NCI-H2171 treated with DMSO at 0.1 percent for 48 hours (cell line): ENCODE measurements at places on chromosomes 7 and 10.

DNA sequence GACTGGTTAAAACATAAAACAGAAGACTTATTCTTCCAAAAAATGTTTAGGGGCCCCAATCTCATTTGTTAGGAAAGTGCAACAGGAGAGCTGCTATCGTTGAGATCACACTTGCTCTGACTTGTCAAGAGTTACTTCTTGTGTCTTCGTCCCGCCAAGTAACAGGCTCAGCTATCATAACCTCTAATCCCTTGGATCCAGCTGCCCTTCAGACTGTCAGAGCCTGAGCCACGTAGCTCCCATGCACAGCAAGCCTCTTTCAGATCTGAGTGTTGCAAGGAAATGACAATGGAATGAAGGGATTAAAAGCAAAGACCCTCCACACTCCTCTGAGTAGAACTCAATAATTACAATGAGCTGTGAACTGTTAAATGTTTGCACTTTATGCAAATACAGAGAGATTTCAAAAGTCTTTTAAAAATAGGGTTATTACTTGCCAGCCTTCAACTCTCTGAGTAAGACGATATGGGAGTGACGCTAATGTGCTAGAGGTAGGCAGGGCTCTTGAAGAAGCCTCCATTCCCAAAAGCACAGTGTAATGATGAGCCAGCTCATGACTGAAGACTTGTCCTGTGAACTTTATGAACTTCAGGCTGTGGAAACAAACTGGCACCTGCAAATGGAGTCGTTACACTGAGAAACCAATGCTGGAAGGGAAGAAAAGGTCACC lies 28.4 kb upstream of the CDK13 start:
- no peak for DNase-seq

- DNase-seq = no peak
These were observed 233.9 kb downstream of the FANK1 start for GRCh38 chr10:126130271-126130710.

DNA sequence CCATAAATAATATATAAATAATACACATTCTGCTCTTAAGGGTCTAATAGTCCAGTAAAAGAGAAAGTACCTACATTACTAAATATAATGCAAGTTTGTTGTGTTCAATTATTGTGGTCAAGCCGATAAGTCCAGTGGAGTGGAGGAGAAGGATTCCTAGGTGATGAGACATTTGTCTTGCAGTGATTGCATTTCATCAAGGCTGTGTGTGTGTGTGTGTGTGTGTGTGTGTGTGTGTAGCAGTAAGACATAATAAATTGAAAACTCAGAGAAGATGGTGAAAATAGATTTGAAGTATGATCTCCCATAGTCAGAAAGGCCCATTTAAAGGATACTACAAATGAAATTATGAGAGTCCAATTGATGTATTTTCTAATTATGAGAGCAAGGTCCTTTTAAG lies 192.5 kb upstream of the SEMA3C start:
- DNase-seq = no peak

- DNase-seq = peak; percentile 58
These were observed 652 bp downstream of the KAZALD1 start for GRCh38 chr10:101062232-101063049.

- DNase-seq = no peak
These were observed 686 bp upstream of the MIOS start for GRCh38 chr7:7565746-7566650.

DNA sequence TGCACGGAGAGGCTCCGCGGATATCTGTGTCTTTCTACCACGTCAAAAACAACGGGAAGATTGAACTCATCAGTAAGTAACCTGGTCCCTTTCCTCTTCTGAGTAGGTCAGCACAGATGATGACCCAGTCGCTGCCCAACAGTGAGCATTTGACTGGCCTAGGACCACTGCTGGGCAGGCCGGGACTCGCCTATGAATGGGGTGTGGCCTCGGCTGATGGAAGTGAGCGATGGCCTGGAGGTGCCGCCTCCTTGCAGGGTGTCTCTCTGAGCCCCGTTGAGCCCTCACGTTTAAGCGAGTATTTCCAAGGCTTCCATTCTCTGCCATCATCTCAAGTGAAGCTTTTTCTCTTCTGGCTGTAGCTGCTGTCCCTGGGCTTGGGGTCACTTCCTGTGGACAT lies 18.1 kb downstream of the EIF3B start:
- DNase-seq = no peak

DNA sequence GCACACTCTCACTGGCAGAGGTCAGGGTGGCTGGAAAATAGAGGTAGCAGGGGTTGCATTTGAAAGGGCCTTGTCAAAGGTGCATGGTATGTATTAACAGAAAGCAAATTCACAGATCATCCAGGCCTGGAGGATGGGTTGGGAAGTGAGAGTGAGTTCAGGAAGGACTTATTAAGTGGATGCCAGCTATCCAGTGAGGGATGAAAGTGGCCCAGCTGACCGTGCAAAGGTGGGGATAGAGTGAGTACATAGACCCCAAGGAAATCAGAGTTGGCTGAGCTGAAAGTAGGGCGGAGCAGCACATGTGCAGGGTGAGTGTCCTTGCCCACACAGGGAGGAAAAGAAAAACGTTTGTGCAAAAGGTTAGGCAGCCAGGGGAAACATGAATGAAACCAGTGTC lies 58.1 kb downstream of the HECW1 start:
- DNase-seq = no peak

- no peak for DNase-seq
These were observed 57.1 kb downstream of the TBXAS1 start for GRCh38 chr7:139886206-139886605.

GRCh38 chr10:129161150-129161549 lies 305.9 kb upstream of the MGMT start:
- DNase-seq = no peak

- DNase-seq = no peak
These were observed 119.7 kb upstream of the SORCS1 start for GRCh38 chr10:107284187-107284586.

GRCh38 chr7:155360495-155361345 lies 63.0 kb downstream of the INSIG1 start:
- DNase-seq = no peak

DNA sequence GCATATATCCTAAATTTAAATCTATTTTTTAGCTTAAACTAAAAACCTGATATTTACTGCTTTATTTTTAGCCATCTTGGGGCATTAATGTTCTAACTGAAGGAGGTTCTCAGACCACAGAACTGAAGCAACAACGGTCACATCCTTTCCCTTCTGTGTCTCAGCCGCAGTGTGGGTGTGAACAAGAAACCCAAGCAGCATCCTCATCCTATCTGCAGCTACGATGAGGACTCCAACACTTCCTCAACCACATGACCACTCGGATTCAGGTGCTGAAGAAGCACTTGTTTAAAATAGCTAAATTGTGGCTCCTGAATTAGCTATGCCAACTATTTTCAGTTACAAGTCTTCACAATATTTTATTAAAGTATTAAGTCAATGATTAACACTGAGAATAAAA lies 5.3 kb downstream of the ESYT2 start:
- DNase-seq = no peak

- DNase-seq = no peak
These were observed 13.2 kb upstream of the LMBR1 start for GRCh38 chr7:156906200-156906649.

GRCh38 chr7:155213385-155213784 lies 84.3 kb upstream of the INSIG1 start:
- no peak for DNase-seq

GRCh38 chr10:132064082-132064755 lies 1.5 kb upstream of the JAKMIP3 start:
- no peak for DNase-seq

GRCh38 chr10:31090894-31091607 lies 59.4 kb upstream of the ZNF438 start:
- no peak for DNase-seq

- DNase-seq = peak; percentile 74
These were observed 238.5 kb downstream of the PHF14 start for GRCh38 chr7:11212080-11212711.

DNA sequence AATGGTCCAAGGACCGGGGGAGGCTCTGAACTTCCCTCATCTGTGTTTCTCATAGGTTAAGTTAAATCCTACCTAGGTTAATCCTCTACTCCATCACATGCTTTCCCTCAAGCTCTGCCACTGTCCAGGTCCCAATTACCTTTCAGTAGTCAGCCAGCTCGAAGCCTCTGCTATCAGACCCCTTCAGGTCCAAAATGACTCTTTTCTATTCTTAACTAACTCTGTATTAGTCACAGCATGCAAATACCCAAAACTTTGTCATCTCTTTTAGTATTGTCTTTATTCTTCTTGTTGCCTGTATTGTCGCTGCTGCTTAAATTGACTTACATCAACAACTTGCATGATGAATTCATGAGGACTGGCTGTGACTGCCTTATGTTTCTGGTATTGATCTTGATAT lies 15.3 kb downstream of the PPP1R17 start:
- no peak for DNase-seq

DNA sequence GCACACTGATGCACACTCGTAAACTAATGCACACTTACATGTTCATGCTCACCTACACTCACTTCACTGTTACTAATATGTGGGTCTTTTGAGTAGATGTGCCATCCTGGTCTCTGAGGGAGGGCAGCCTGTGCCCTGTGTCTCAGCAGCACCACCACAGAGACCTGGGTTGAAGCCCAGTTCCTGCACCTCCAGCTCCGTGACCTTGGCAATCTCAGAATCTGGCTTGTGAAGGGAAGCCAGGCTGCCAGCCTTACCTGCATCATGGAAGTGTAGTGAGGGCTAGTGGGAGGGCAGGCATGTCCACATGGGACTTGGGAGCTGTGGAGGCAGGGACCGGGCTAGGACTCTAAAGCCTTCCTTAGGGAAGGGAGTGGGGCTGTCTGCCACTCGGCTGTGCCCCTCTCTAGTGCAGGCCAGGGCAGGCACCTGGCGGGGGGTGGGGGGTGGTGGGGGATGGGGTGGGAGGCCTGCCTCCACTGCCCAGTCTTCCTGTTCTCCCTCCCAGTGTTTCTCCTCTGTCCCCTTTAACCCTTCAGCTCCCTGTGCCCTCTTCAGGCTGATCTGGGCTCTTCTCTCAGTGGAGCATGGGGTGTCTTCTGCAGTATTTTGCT lies 8.1 kb downstream of the ADCY1 start:
- no peak for DNase-seq

GRCh38 chr10:101895781-101896180 lies 52.2 kb upstream of the KCNIP2 start:
- DNase-seq = no peak

DNA sequence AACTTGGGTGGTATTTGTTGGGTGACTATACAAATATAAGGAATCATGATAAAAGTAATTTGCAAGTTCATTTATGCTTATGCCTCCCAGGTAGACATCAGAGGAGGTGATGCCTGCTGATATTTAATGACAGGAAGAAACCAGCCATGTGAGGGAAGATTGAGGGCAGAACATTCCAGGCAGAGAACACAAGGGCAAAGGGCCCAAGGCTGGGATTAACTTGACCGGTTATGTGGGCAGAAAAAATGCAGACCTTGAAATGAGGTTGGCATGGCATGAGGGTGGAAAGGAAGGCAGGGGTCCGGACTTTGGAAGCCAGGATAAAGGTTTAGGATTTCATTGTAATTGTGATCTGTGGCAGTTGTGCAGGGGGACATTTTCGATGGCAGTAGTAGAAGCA lies 68.0 kb upstream of the MTPN start:
- DNase-seq = no peak

GRCh38 chr10:123865350-123865749 lies 26.3 kb downstream of the CPXM2 start:
- DNase-seq = no peak

- no peak for DNase-seq
These were observed 146.9 kb upstream of the RAB11FIP2 start for GRCh38 chr10:118193642-118194041.

DNA sequence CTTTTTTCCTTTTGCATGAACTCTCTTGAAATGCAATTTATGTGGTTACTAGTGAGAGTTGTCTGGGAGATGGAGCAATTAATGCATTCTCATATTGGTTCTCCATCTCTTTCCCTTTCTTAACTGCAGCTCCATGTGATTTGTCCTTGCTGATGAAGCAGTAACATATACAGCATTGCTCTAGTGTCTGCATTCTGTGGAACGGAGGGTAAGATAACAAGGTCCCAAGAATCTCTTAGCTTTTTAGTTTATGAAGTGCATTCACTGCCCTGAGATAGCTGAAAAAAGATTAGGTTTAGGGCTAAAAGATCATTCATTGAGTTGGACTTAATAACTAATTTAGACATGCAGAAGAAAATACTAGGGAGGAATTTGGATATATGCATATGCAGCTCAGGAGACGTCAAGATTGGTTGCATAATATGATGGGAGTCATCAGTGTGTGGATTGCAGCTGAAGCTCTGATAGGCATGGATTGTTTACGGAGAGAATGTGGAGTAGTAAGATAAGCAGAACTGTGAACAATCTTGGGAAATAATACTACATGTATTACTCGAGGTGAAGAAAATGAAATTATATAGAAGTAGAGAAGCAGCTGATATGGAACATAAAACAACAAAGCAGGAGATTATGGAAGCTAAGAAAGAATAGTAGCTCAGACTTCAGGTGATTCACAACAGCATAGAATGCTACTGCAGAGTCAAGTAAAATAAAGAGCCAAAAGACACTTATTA lies 404.7 kb downstream of the ARL4A start:
- DNase-seq = no peak

DNA sequence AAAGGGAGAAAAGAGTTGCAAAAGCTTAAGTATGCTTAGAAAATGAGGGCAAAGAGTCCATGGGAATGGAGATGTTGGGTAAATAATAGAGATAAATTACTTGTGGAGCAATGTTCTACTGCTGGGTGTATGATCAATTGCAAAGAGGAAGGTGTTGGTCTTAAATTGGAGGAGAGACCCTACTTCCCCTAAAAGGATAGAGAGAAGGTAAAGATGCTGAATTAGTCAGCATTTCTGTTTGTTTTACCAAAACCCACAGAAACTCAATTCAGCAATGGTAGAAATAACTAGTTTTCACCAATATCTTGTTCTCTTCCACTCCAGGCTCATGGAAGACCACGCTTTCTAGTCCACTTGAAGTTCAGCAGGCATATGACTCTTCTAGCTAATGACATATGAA lies 32.1 kb downstream of the ASB4 start:
- no peak for DNase-seq

- no peak for DNase-seq
These were observed 25.1 kb downstream of the HSPB1 start for GRCh38 chr7:76327610-76328009.
